GM13977 (cell line): ENCODE measurements at places on chromosomes 4 and X.

GRCh38 chr4:19478791-19479190, 772.9 kb upstream of the SLIT2 start:
- no peak for DNase-seq

- DNase-seq: no peak
Observed at GRCh38 chrX:117910216-117910615, 206.4 kb downstream of the KLHL13 start.

GRCh38 chrX:24479924-24480323, 14.8 kb downstream of the PDK3 start:
- DNase-seq: peak; percentile 54

- DNase-seq: no peak
Observed at GRCh38 chrX:9670136-9670814, 95.4 kb downstream of the GPR143 start.

DNA sequence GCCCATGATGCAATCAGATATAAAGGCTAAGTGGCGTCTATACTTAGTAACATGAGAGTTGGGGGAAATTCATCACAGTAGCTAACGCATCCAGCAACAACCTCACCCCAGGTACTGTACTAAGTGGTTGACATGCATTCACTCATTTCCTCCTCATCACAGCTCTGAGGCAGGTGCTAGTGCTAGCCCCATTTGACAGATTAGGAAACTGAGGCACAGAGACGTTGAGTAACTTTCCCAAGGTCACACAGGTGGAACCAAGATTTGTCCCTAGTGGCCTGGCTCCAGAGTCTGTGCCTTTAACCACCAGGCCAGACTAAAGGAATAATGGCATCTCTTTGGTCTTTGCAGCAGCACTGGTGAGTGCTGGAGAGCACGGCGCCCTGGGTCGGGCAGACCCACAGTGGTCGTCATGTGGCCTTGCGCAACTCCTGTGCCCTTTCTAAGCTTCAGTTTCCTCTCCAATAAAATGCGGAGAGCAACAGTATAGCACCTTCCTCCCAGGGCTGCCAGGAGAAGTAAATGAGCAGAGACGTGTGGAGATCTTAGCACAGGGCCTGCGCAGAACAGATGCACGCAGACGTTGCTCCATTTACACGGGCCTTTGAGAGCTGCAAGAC, 186.4 kb downstream of the BCOR start:
- no peak for DNase-seq

GRCh38 chr4:181676546-181676945, 566.7 kb upstream of the TENM3 start:
- DNase-seq: no peak

- peak; percentile 65 for DNase-seq
Observed at GRCh38 chrX:102515975-102516941, at the start of gene TMSB15A. Gene TMSB15A, minus strand, starts transcription at chrX:102516739.

- DNase-seq: no peak
Observed at GRCh38 chr4:41315862-41316261, 59.1 kb downstream of the UCHL1 start.

DNA sequence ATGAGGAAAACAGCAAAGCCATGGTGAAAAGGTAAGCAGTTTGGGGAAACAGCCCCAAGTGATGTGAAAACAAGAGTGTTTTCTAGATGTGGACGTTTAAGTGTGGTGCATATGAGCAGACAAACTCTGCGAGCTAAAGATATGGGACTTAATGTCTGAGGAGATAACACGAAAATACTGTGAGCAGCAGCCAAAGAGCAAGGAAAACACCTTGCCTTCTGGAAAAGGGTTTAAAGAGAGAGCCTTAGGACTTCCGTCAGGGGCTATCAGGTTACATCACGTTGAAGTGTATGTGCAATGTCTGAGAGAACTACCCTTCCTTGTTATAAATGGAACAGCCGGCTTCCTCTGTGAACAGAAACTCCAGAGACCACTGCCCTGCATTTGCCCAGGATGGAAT, 54.2 kb downstream of the LEF1 start:
- DNase-seq: no peak

- DNase-seq: no peak
Observed at GRCh38 chrX:14899607-14900006, 26.4 kb downstream of the MOSPD2 start.

- DNase-seq: no peak
Observed at GRCh38 chr4:143307531-143307930, 29.1 kb upstream of the GAB1 start.

DNA sequence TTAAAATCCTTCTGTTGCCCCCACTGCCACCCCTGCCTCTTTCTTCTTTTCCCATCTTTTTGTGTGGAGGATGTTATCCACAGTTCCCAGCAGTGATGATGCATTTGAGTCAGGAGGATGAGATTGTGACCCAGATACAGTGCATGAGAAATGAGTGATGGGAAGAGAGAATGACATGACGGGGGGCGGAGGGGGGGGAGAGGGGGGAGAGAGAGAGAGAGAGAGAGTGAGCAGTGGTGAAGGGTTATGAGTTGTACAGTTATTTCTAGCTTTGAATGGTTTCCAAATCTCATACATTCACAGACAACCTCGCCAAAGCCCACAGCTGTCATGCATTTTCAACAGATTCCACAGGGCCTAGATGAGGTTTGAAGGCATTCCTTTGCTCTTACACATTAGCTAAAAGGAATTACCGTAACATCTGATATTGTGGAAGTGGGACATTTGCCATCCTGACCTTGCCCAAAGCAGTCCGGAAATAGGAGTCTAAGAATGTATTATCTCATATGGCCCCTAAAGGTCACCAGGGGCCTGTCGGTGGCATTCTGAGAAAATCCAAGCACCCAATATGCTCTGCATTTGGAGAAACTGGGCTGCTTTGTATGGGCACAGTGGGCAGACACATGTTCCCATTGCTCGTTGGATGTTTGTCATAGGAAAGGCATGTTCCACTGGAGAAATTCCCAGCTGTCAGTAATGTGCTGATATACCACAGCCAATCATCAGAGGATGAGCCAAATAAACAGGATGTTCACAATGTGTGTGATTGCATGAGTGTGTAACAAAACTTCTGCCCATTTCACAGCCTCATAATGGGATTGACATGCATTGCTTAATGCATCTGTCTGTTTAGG, 435.8 kb downstream of the SPRY1 start:
- no peak for DNase-seq

- DNase-seq: no peak
Observed at GRCh38 chrX:74521961-74522751, 92.3 kb downstream of the RLIM start.

DNA sequence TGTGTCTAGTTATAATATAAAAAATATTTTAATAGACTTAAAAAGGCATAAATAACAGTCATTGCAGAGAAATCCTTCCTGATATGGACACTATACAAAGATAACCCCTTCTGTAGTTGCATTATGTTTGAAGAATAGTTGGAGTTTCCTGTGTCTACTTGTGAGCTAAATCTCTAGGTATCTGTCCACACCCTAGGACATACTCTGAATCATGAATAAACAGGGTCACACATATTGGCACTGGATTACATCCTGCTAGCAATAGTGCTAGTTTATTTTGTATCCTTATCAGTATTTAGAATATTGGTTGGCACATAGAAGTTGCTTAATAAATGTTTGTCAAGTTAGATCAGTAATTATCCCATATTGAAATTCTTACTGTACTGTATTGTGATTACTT, 173.9 kb downstream of the GRXCR1 start:
- no peak for DNase-seq

GRCh38 chrX:133850399-133850798, 135.0 kb downstream of the GPC3 start:
- no peak for DNase-seq

- no peak for DNase-seq
Observed at GRCh38 chr4:89981789-89982334, 87.2 kb downstream of the MMRN1 start.

GRCh38 chrX:22171287-22172060, 101.2 kb upstream of the CBLL2 start:
- DNase-seq: no peak

- DNase-seq: no peak
Observed at GRCh38 chr4:15144967-15145295, 142.7 kb downstream of the CPEB2 start.

- no peak for DNase-seq
Observed at GRCh38 chr4:166426300-166426863, 553.3 kb downstream of the TLL1 start.

- no peak for DNase-seq
Observed at GRCh38 chr4:141576585-141577110, 59.7 kb upstream of the IL15 start.

DNA sequence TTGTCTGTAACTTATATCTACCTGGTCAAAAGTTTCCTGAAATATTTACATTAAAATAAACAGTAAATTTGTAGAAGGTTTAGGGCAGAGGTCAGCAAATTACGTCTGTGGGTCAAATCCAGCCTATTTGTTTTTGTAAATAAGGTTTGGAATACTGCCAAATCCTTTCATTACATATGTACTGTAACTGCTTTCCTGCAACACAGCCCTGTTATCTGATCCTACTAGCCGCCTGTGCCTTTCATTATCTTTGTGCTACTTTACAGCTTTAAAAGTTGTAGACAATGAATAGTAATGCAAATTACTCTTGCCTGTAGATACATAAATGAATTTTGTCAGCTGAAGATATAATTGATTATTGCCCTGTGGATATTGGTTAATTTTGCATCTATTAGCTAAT, 369.6 kb upstream of the SLC7A11 start:
- DNase-seq: no peak

GRCh38 chr4:92333016-92333415, 29.2 kb downstream of the GRID2 start:
- no peak for DNase-seq

DNA sequence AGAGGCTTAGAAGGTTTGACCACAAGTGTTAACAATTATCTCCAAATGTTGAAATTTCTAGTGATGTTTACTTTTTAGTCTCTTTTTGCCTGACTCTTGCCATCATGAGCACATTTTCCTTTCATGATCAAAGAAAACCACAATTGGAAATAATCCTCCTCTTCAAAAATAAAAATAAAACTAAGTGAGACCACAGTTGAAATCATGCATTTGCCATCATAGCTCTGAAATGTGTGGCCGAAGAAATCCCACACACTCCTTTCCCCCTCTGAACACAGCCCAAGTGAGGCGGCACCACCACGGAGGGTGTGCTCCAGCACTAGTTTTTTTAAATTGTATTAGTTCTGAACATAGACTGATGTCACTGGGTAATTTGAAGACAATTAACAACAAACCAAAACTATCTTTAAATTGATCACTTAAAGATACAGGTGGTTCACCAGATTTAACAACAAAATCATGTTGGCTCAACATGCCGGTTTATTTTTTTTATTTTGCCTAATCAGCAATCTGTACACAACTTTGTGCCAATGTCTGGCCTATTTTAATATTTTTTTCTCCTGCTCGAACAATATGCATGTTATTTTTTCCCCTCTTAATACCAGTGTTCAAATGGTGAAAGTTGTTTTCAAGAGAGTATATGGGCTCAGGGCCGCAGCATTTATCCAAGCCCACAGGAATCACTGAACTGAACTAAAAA, 17.6 kb downstream of the APBB2 start:
- no peak for DNase-seq

DNA sequence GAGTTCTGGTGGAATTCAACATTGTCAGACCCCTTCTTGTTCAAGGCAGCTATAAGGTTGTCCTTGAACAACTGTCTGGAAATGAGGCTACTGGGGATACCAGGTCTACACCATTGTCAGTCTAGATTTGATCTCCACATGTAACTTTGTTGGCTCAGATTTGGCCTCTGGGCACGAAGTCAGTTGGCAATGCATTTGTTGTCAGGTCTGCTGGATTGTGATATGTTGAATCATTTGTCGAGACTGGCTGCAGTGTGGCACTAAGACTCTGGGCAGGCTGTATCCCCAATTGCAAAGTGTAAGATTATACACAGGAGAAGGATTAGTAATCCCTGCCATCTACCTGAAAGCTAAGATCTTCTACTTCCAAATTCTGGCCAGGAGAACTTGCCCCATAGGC, 26.5 kb downstream of the ZNF81 start:
- DNase-seq: no peak

DNA sequence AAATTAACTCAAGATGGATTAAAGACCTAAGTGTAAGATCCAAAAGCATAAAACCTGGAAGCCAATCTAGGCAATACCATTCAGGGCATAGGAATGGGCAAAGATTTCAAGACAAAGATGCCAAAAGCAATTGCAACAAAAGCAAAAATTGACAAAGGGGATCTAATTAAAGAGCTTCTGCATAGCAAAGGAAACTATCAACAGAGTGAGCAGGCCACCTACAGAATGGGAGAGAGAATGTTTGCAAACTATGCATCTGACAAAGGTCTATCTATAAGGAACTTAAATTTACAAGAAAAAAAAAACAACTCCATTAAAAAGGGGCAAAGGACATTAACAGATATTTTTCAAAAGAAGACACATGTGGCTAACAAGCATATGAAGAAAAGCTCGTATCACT, 171.9 kb downstream of the RAB28 start:
- no peak for DNase-seq

- no peak for DNase-seq
Observed at GRCh38 chr4:2713337-2713736, 42.8 kb downstream of the TNIP2 start.

- DNase-seq: peak; percentile 86
Observed at GRCh38 chrX:154458116-154458953, at the start of gene PLXNA3. Gene PLXNA3, plus strand, starts transcription at chrX:154458281. Its CDS starts 1,903 bp downstream, at chrX:154460184.

DNA sequence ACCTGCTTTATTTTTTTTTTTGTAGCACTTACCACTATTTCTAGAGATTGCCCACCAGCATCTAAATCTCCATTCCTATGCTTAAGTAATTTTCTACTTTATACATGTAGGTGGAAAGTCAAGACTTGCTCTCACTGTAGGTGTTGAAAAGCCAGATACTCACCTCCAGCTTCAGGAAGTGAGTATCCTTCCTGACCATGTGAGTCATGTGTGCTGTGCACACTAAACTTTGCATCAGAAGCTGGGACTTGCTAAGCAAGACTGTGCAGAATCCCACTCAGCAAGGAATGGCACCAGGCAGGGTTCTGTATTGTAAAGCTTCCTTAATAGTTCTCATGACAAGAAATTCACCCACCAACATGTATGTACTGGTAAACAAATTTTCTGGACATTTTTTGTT, 151.8 kb downstream of the POU4F2 start:
- no peak for DNase-seq

DNA sequence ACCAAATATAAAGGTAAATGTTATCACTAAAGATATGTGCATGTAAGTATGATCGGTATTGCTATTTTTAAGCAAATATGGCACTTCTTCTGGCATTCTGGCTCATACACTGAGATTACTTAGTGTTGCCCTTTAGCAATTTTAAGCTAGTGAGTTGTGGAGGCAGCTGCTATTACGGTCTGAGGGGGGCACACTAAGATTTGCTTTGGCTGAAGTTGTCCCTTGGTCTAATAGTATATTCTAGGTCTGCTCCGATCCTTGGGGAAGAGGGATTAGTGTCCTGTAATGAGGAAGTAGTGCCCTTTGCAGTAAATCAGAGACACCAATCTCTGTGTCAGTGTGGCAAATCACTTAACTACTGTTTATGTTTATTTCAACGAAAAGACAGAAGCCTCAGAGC, 196.5 kb upstream of the FTHL17 start:
- no peak for DNase-seq

GRCh38 chr4:188177997-188178675, 38.9 kb downstream of the TRIML1 start:
- no peak for DNase-seq
